ENCODE measurements at places on chromosomes 4 and X.

- no peak for DNase-seq
Measured at GRCh38 chr4:153530284-153530999, 64.3 kb downstream of the TMEM131L start.

GRCh38 chr4:26685250-26685649 lies 101.4 kb downstream of the TBC1D19 start:
- DNase-seq = no peak

DNA sequence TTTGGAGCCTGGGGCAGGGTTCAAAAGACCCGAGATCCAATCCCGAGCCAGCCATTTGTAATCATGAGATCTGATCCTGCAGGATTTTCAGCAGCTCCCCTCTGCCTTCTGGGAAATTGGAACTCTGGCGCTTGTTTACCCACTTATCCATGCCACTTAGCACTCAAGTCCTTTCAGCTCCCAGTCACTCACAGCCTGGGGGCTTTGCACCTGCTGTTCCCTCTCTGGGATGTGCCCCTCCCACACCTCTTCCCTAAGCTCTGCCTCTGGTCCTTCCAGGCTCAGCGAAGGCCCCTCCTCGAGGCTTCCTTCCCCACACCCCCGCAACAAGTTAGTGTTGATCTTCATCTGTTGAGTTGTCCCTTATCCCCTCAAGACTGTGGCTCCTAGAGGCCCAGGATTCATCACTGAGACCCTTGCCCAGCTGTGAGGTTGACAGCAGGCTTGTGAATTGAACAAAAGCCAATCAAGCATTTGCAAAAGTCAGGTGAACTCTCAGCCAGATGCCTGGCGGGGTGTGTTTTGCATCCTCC lies 99.1 kb upstream of the AFAP1 start:
- no peak for DNase-seq

- no peak for DNase-seq
Measured at GRCh38 chrX:22057667-22058066, 25.5 kb downstream of the PHEX start.

DNA sequence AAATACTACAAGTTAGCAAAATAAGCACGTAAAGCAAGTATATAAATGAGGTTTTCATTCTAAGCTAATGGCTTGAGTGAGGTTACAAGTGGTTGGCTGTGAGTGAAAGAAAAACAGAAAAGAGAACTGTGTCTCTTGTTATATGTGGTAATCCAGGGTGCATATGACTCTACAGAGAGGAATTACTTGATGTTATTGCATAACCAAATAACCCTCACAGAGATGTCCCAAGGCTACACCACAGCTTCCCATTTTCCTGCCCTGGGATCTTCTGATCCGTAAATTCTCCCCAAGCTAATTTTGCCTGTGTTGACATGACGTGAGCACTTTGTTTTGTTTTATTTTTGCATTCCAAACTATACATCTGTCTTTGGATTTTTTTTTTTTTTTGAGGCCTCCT lies 470.0 kb upstream of the INTU start:
- no peak for DNase-seq

Data from stimulated activated CD4-positive, alpha-beta T cell treated with anti-CD3 and anti-CD28 coated beads, Interleukin-15, amount 100 ng/mL, for 1 hour (primary cell).